NCI-H446 (cell line): ENCODE measurements at places on chromosomes 4 and X.
A peak's percentile ranks its signal among the peaks of the same experiment; 100 is the strongest.

- no peak for DNase-seq
Measured at GRCh38 chr4:90996813-90997212, 869.6 kb downstream of the CCSER1 start.

GRCh38 chr4:86294883-86295282 lies 65.0 kb downstream of the MAPK10 start:
- DNase-seq, result no peak

DNA sequence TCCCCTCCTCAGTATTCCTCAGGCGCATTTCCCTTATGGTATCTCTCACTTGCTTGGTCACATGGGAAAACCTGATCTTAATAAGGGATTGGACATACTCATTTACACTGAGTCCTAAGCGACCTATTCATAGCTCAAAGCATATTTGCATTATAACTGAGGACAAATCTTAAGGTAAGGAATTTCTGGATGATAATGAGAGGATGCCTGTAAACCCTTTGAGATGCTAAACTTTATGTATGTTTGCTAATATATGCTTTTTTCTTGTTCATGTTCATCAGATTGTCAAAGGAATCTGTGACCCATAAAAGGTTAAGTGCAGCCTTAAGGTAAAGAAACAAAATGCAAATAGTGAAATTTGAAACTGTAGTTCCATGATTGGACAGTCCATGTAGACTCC lies 53.8 kb upstream of the TRPC5OS start:
- no peak for DNase-seq

- DNase-seq, result no peak
Measured at GRCh38 chr4:105236916-105237311, 90.2 kb downstream of the TET2 start.

DNA sequence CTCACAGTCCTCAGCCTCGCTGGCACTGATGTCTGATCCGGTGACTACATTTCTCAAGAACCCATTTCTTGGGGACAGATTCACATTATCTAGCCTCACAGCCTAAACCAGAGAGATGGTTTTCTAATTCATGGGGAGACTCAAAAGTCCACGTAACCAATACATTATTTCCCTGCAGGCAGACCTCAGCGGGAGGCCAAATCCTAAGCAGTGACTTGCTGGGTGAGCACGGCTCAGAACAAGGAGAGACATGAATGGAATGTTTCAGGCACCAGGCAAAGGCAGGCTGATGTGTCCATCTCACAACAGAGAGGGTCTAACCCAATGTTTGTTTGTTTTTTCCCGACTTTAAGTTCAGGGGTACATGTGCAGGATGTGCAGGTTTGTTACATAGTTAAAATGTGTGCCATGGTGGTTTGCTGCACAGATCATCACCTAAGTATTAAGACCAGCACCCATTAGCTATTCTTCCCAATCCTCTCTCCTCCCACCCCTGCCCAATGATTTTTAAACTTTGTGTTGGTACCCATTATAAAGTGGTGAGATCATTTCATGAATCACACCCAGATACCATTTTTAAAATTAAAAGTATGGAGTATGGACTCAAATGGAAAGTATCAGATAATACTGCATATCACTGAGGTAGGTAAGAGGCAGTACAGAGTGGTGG lies 53.3 kb downstream of the SCD5 start:
- no peak for DNase-seq

- no peak for DNase-seq
Measured at GRCh38 chrX:120287513-120288112, 23.6 kb downstream of the TMEM255A start.

DNA sequence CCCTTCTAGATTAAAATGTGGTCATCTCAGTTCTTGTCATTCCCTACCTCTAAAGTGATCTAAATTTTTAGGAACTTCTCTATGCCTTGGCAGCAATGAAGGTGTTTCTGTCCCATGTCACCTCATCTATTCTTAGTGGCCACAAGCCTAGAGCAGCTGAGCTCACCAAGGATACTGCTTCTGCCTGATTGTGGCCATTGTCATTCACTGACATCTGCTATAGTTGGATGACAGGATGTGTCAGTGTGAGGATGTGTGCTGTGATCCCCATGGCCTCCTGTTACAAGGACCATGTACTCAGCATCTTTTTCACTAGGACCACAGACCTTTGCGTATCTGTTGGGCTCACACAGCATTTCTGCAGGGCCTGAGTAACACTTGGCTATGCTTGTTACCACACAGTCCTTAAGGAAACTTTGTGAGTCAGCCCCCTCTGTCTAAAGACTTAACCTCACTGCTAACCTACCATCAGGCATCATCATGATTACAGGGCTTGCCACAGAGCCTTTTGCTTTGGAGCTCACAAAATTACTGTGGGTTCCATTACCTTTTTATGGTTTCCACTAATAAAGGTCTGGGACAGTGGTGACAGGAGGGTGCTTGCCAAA lies 421.0 kb downstream of the ADAM29 start:
- no peak for DNase-seq

DNA sequence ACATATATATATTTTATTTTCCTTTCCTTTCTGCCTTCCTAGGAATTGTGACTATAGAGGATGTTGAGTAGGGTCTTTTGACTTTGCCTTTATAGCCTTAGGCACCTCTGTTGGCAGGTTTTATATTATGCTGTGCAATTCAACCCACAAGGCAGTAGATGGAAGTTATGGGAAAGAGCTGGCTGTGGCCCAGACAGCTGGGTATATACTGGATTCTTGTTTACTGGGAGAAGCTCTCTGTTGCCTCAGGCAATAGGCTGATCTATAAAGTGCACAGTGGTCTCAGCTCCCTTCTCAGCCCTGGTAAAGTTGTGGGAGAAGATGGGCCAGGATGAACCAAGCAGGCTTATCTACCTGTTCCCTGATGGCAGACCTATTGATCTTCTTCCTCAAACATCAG lies 342.0 kb downstream of the GBA3 start:
- DNase-seq, result no peak

DNA sequence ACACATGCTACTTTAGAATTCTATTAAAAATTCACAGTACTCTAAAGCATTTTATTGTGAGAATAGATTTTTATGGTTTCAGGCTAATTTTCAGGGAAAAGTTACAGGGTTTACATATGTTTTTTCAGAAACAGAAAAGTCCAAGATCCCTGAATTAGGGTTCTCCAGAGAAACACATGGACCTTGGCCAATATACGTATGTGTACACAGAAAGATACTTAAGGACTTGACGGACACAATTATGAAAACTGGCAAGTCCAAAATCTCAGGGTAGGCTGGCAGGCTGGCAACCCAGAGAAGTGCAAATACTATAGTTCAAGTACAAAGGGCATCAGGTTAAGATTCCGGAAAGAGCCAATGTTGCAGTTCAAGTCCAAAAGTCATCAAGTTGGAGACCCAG lies 1897.8 kb upstream of the PCDH10 start:
- DNase-seq, result peak; percentile 51

- no peak for DNase-seq
Measured at GRCh38 chr4:1518997-1519700, 112.9 kb upstream of the NKX1-1 start.

- no peak for DNase-seq
Measured at GRCh38 chr4:186755550-186756519, 32.2 kb upstream of the FAT1 start.

DNA sequence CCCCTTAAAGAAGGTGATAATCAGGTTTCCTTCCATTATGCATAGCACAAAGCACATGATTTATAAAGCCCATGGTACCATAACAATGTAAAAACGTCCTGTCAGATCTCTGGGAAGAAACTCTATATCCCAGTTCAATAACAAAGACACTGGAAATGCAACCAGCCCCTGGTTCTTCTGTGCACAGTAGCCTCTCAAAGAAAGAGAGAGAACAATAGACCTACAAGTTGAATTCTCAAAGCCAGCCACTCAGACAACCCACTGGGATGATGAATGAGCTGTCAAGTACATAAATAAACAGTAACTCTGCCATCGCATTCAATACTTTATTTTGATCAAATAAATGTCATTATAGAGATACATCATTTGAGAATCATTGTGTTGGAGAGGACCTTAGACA lies 400.1 kb upstream of the CPEB2 start:
- no peak for DNase-seq

GRCh38 chrX:11423362-11423818 lies 130.2 kb downstream of the AMELX start:
- DNase-seq, result no peak

GRCh38 chrX:3697701-3698279 lies 15.7 kb downstream of the PRKX start:
- DNase-seq, result peak; percentile 26

- DNase-seq, result no peak
Measured at GRCh38 chr4:28481565-28481964, 1620.9 kb downstream of the STIM2 start.

DNA sequence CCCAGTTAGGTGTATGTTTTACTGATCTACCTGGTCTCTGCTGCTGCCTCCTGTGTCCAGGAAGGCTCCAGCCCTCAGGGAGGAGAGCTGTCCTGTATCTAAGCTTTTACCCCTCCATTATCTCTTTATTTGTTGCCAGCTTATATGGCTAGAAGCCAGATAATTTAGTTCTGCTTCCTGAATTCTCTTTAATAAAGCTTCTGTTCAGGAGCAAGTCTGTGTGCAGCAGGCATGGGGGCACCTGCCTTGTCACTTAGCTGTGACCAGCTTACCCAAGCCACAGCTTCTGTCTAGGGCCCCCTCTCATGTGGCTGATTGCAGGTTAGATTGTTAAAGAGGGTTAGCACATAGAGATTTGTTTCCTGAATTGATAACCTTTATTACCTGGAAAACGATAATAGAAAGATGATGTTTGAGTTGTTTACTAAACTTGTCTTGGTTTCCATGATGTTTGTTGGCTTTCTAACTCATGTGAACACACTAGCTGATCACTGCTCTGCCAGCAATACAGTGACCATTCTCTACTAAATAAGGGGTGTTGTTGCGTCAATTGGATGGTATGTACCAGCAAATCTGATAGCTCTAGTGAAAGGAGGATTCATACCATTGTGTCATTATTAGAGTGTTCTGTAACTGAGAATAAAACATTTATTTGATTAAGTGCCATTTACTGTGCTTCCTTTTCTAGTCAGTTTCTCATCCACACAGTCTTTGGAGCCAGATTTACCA lies 189.8 kb upstream of the ANK2 start:
- no peak for DNase-seq
